Activated T-cell treated with anti-CD3 and anti-CD28 coated beads, Interleukin-2, amount 50 U/mL, for 72 hours (primary cell): ENCODE measurements at places on chromosomes 7 and 10. TPM values are rescaled to one million over a fixed set of nuclear protein-coding genes. Genes with fewer than 3 reads are reported as not detected.

ZNF736 gene
- total RNA-seq, result 31.0 TPM

PGAM2 gene
- 1.2 TPM for total RNA-seq

AKR1C4 gene
- total RNA-seq, result not detected

NKX2-3 gene
- not detected for total RNA-seq

SRGN gene
- total RNA-seq, result 902 TPM

OR2A14 gene
- total RNA-seq, result not detected
